HS-5 (cell line): ENCODE measurements at places on chromosomes 12 and 14.
A peak's percentile ranks its signal among the peaks of the same experiment; 100 is the strongest.

DNA sequence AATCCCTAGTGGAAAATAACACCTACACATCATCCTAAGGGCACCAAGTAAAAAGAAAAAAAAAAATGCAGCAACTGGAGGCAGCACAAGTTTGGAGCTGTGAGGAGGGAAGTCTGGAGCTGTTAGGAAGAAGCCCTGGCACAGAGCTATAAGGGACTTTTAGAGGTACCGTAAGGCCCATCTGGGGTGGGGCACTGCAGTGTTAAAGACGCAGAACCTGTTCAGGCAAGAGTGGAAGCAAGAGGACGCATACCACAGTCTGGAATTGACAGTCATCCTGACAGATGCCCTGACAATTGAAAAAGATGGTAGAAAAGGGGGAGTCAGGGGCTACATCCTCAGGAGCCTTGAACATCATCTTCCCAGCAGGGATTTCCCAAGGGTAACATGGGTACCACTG lies 195.9 kb upstream of the PLEKHG7 start:
- DNase-seq, result no peak

- no peak for DNase-seq
Observed at GRCh38 chr12:109261087-109261486, 48.0 kb downstream of the FOXN4 start.

- DNase-seq, result no peak
Observed at GRCh38 chr14:31877255-31877798, 199.8 kb upstream of the ARHGAP5 start.

- DNase-seq, result no peak
Observed at GRCh38 chr12:53483979-53484377, 15.3 kb downstream of the MAP3K12 start.

DNA sequence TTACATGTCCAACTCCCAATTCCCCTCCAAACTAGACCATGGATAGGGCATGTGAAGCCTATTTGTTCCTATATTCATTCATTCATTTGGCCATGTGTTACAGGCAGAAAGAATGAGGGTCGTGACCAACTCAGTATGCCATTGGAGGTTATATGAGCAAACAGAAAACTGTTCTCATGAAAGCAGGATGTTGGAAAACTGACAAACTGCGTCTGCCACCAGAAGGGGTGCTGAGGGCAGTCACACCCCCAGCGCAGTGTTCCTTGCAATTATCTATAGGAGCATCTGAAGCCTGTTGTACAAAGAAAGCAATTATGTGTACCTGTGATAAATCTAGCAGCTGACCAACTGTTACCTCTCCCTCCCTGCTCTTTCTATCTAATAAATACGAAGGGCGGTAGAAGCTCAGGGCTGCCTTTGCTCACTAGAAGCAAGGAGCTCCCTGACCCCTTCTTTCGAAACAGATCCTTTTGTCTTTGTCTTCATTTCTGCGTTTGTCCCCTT lies 21.1 kb downstream of the ENTPD5 start:
- no peak for DNase-seq

- DNase-seq, result no peak
Observed at GRCh38 chr14:61391119-61391518, 69.7 kb downstream of the PRKCH start.

DNA sequence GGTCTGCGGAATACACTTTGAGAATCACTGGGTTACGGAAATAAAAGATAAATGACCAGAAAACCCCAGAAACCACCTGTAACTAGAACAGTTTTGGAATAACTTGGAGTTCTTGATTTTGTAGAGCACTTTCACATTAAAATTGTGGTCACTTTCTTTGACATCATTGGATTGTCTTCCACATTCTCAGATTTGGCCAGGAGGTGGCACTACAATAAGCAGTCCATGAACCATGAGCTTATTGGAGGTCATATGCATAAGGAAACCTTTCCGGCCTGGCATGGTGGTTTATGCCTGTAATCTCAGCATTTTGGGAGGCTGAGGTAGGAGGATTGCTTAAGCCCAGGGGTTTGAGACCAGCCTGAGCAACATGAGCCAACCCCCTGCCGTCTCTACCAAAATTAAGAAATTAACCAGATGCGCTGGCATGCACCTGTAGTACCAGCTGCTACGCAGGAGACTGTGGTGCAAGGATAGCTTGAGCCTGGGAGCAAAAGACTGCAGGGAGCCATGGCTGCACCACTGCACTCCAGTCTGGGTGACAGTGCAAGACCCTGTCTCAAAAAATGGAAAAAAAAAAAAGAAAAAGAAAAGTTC lies 107.7 kb upstream of the CAND1 start:
- no peak for DNase-seq

- DNase-seq, result no peak
Observed at GRCh38 chr12:29176941-29177340, 27.9 kb downstream of the FAR2 start.

DNA sequence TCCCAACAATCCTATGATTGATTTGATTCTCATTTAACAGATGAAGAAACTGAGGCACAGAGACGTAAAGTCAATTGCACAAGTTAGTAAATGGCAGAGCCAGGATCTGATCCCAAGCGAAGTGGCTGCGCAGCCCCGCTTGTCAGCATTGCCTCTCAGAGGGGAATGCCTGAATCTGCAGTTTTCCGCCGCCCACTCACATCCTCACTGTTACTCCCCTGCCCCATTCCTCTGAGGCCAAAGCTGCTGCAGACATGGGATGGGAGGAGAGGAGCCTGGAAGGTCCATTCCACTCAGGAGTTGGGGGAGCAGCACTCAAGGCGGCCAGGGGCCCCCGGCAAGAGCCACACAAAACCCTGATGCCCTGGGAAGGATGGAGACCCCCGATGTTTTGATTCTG lies 1.0 kb downstream of the NRIP2 start:
- DNase-seq, result no peak

DNA sequence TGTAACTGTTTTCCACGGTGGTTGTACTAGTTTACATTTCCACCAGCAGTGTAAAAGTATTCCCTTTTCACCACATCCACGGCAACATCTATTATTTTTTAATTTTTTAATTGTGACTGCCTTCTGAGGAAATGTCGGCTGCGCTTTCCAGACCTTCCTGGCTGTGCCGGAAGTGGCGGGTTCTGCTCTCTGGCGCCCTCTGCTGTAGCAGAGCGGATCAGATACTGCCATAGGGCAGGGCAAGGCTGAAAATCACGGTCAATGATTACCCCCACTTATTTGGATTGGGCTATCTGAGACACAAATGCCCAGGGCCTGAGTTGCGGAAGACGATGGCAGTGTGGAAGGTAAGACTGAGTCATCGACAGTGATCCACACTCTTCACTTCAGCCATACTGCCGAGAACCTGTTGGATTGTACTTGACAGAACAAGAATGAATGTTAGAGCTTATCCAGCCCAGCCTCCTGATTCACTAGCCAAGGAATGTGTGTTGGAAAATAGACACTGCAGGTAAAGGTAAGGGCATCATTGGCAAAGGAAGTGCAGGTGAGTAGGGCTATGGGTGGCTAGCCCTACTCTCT lies 124.2 kb downstream of the NTF3 start:
- DNase-seq, result no peak

GRCh38 chr14:101873076-101873825 lies 91.1 kb upstream of the DYNC1H1 start:
- DNase-seq, result no peak

- peak; percentile 95 for DNase-seq
Observed at GRCh38 chr12:124774462-124775167, 89.0 kb downstream of the SCARB1 start.

DNA sequence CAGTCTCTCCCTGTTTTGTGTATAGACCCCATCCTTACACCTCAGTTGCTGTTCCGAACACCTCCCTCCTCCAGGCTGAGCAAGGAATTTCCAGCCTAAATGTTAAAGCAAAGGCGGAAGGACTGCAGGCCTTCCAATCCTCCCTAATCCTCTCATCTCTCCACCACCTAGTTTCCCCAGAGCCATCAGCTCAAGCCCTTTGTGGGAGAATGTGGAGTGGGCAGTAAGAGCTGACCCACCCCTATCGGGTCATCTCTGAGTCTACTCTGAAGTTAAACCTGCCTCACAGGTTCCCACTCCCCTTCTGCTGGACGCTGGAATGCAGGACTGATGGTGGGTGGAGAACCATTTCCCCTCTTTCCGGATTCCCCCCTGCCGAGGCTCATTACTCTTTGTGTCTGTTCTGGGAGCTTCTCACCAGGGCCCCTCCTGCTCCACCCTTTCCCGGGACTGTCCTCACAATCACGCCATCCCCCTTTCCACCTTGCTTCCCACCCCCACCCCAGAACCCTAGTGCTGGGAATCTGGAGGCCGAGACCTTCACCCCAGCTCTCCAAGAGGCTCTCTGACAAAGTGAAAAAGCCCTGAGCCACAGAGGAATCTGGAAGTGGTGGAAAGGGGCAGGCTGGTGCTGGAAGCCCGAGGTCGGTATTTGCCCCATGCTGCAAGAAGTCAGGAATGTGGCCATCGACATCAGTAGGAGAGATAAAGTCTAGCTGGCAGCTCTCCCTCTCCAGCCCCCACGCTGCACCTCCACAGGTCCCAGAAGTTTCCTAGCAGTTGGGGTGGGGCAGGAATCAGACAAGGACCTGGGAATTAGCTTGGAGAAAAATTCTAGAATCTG lies 3.3 kb upstream of the KRT18 start:
- DNase-seq, result peak; percentile 26
